HT-29 (cell line): ENCODE measurements at places on chromosomes 7 and 10.

DNA sequence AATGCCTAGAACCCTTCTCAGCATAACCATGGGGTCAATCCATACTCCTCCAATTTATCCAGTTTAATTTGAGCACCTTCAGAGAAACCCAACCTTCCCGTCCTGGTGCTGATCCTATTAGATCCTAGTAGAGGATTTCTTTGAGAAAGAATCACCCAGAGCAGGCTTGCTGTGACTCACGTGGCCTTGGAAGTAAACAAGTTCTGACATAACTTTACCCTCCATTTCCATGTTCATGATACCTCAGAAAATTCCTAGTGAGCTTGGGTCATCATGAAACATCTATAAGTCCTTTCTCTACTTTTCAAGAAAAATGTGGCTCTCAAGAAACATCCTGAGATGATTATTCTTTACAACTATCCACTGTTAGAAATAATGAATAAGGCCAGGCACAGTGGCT lies 71.7 kb downstream of the PRLHR start:
- DNase-seq = no peak

GRCh38 chr7:128794020-128794419 lies 2.3 kb downstream of the CCDC136 start:
- DNase-seq = no peak

DNA sequence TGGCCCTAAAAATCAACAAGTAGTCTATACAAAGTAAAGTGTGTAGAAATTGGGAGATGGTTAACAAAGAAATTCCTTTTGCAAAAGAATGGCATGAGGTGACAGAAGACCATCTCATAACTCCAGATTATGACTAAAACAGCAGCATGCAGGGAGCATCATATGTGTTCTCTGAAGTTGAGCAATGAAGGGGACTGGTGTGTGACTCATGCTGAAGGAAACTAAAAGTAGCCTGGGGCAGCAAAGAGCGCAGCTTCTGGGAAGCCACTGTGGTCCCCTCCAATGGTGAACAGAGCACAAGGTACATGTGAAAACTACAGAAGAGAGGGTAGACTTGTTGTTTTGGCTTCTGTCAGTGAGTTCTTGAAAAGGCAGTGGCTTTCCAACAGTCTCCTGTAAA lies 133.4 kb downstream of the MACC1 start:
- DNase-seq = no peak

DNA sequence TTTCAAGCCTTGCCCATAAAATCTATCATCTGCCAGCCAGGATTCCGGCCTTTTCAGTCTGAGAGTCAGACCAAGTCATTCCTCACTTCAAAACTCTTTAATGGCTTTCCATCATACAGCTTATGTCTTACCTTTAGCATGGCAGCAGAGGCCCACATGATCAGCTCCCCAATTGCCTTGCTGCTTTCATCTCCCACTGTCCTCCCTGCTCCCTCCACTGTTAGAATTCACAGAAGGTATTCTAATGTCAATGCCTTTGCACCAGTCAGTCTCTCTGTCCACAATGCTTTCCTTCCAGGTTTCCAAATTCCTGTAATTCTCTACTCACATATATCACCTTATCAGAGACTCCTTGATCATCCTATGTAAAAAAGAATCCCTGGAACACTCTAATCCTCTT lies 37.2 kb downstream of the SEMA3E start:
- DNase-seq = no peak

GRCh38 chr10:103044942-103045489 lies 126.9 kb downstream of the CNNM2 start:
- no peak for DNase-seq

- no peak for DNase-seq
Observed at GRCh38 chr7:141444961-141445360, 106.2 kb upstream of the AGK start.

DNA sequence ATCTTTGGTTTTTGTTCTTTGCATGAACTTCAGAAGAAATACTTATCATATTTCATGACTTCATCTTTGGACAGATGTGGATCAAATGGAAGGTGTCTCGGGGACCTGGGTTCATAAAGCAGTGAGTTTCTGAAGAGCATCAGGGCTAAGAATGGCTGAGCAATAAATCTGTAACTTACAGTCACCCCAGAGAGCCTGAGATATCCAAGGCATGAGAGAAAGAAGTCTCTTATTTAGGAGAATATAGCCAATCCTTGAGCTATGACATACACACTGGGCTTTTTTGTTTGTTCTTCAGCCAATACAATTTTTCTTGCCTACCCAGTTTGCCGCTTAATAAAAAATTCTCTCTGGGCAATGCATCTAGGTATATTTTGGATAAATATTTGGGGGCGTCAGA lies 252.6 kb upstream of the INHBA start:
- no peak for DNase-seq

GRCh38 chr10:66837990-66838389 lies 87.8 kb upstream of the LRRTM3 start:
- no peak for DNase-seq

- DNase-seq = no peak
Observed at GRCh38 chr10:113111900-113112853, 162.1 kb downstream of the TCF7L2 start.

GRCh38 chr7:116977172-116977571 lies 23.9 kb downstream of the ST7 start:
- no peak for DNase-seq

- no peak for DNase-seq
Observed at GRCh38 chr10:11218395-11218794, 200.7 kb downstream of the CELF2 start.
